A549 treated with AZD2906 at 1 μM for 4 hours (cell line): ENCODE measurements at places on chromosomes 4 and X. TPM values are rescaled to one million over a fixed set of nuclear protein-coding genes. Genes with fewer than 3 reads are reported as not detected.

Gene SNCA
- 0.07 to 0.29 TPM (median 0.15 TPM) in 5 replicates for total RNA-seq

Gene FATE1
- 0.17 TPM in 1 of 5 replicates, not detected in the others for total RNA-seq

Gene EVC
- 8.0 to 10.5 TPM (median 9.3 TPM) in 5 replicates for total RNA-seq

Gene TRIM60
- total RNA-seq = not detected in 5 replicates

Gene PABPC5
- total RNA-seq = 0.06 TPM in 1 of 5 replicates, not detected in the others

Gene HAND2
- 0.21 to 0.41 TPM (median 0.24 TPM) in 5 replicates for total RNA-seq
